Hematopoietic multipotent progenitor cell treated with erythropoietin and hydrocortisone succinate and interleukin-3 and kit ligand, for 6 days (in vitro differentiated cells): ENCODE measurements at places on chromosomes 4 and X.

DNA sequence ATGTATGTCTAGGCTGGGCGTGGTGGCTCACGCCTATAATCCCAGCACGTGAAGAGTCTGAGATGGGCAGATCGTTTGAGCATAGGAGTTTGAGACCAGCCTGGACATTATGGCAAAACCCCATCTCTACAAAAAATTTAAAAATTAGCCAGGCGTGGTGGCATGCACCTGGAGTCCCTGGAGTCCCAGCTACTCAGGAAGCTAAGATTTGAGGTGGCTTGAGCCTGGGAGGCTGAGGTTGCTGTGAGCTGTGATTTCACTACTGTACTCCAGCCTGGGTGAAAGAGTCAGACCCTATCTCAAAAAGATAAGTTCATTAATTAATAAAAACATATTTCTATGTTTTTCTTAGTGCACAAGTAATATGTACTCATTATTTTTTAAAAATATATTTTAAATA is 238.1 kb downstream of the ARHGAP24 start:
- DNase-seq, result no peak

DNA sequence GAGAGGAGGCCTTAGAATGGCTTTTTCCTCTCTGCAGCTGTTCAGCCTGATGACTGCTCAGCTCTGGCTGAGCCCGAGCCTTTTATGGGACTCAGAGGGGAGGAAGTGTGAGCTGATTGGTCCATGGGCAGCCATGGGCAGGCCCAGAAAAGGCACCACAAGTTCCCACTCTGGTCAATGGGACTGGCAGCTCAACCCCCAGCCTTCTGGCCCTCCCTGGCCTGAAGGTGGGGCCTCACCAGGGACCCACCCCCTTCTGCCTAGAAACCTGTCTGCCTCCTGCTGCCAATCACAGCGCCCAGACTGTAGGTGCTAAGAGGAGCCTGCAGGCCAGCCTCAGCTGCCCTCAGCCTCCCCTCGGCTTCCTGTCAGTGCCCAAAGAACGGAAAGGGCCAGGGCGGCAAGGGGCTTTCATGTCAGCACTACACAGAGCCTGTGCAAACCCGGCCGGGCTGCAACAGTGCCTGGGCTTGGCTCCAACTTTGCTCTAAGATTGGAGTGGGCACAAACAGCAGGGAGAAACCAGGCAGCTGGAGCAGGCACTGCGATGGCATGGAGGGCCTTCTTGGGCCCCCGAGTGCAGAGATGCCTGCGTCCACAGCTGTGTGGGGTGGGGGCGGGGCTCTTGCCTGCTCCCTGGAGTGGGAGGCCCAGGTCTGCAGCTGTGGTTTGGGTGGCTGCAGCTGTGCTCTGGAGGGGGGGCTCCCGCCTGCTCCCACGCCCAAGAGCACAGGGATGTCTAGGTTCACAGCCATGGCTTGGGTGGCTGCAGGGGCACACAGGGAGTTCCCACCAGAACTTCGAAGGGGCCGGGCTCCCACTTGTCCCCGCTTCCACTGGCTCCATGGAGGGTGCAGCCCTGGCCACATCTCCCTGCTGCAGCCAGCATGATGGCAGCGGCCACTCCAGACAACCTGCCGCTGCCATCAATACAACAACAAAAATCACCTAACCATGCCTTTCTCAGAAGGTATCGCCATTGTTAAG is 92.6 kb downstream of the NXF2 start:
- no peak for DNase-seq

DNA sequence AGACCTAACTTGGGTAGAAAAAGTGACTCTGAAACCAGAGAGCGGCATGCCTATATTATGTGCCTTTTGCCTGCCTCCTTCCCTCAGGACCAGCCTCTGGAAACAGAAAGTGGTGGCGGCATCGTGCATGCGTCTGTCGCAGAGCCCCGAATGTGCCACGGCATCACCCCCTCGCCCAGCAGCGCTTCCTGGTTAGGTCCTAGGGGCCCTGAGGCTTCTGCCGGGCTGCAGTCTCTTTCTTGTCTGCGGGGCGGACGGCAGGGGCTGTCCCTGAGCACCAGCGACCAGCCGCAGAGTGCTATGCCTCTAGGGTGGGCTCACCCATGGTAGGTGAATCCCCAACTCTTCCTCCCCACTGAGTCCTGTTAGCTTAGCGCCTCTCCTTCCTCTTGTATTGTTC is 68.7 kb downstream of the VSIG4 start:
- no peak for DNase-seq

DNA sequence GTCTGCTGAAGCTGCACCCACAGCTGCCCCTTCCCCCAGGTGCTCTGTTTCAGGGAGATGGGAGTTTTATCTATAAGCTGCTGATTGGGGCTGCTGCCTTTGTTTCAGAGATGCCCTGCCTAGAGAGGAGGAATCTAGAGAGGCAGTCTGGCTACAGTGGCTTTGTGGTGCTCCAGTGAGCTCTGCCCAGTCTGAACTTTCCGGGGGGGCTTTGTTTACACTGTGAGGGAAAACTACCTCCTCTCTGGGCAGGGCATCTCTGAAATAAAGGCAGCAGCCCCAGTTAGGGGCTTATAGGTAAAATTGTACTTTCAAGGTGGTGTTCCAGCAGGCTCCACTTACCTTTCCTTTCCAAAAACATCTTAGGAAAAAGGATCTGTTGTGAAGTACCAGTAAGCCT is 242.2 kb downstream of the SPRY1 start:
- no peak for DNase-seq

GRCh38 chrX:78573630-78574029 is 85.5 kb downstream of the RTL3 start:
- DNase-seq, result peak; percentile 21

DNA sequence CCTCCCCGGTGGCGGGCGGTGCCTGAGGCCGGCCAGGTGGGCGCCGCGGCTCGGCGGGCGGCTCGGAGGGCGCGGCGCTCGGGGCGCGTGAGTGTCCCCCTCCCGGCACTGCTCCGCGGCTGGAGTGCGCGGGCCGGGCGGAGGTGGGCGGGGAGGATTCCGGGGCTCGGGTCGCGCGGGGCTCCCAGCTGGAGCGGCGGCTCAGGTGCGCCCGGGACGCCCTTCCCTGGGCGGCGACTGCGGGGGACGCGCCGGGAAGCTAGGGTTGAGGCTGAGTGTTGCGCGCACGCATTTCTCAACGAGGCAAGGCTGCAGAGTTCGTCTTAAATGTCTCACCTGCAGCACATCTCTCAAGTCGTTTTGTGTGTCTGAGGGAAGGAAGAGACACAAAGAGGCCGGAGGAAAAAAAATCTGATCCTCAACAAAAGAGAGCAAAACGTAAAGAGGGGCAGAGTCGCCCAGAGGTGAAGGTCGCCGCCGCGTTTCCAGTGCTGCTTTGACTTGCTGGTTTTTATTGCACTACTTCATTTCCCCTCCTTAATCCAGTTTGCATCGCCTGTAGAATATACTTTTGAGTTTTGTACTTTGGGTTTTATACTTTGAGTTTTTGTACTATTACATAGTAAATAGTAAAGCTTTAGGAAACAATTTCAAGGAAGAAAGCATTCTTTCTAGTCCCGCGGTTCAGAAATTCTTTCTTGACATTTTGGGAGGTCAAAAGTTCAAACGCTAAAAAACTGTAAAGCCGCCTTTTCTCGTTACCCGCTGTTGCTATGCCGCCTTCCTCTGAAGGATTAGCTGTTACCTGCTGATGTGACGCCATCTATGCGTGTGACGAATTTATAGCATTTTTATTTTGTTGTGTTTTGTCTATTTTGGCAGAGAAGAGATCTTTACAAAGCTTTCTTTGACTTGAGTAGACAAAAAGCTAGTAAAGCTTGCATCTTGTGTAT is 106.5 kb upstream of the STOX2 start:
- peak; percentile 7 for DNase-seq

DNA sequence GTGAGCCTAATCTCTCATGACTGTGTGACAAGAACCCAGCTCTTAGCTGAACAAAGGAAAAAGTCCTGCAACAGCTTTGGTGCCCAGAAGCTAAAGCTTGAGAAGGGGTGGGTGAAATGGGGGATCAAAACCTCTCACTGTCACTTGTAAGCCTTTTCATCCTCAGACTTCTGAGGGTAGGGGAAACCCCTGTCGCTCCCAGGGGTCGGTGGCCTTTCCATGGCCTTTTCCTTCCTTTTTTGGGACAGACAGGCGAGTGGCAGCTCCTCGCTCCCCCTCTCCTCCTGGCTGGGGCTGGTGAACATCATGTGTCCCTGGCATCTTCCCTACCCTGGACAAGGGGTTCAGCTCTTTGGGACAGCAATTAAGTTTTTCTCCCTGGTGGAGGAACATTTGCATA is 78.2 kb downstream of the FAM47A start:
- DNase-seq, result no peak

- DNase-seq, result no peak
Measured at GRCh38 chr4:86034616-86035015, 325.2 kb downstream of the MAPK10 start.

DNA sequence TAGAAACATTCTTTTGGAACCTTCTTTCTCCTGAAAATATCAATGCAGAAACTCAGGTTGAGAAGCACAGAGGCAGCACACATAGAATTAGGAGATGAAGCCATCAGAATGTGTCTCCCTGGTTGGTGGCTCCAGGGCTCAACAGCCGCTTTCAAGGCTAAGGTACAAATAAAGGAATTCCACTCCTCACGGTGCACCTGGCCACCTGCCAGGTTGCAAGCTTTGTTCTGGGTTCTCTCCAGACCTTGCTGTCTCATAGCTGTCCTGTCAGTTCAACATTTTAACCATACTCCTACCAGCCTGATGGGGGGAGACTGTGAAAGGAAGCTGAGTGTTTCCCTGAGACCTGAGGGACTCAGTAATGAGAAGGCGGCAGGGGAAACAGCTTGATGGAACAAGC is 96.3 kb upstream of the HPF1 start:
- DNase-seq, result no peak

DNA sequence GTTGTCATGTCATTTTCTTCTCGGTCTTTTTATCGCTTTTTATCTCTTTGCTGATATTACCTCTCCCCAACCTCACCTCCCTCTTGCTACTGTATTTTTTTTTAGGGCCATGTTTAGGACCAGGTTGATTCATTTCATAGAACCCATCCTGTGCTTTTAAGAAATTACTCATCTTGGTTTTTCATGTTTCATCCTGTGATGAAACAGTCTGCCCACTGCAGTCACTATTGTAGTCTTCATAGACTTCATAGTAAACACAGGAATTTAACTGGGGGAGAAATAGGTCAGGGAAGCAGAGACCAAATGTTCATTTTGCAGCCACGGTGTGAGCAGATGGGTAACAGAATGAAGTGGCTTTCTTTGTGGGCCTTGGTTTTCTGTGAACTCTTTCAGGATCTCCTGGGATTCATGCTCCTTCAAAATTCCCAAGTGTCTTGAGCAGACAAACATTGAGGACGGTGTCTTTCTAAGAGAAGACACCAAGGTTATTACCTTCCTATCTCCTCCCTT is 161.8 kb downstream of the NAA11 start:
- DNase-seq, result no peak

DNA sequence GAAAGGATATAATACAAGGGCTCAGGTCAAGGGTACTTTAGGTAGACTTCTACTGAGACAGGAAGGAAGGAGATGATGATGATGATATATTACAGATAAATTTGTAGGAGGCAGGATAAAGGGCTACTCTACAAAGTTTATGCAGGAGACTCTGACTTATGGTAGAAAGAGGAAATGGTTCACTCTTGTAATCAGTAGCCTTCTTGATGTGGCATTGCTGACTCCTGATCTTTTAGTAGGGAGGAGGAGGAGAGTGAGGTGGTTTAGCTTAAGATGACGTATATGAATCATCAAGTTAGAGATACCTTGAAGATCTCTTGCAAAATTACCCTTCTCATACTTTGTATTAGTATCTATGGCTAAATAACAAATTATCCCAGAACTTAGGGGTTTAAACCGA is 4.7 kb downstream of the BLTP1 start:
- no peak for DNase-seq

DNA sequence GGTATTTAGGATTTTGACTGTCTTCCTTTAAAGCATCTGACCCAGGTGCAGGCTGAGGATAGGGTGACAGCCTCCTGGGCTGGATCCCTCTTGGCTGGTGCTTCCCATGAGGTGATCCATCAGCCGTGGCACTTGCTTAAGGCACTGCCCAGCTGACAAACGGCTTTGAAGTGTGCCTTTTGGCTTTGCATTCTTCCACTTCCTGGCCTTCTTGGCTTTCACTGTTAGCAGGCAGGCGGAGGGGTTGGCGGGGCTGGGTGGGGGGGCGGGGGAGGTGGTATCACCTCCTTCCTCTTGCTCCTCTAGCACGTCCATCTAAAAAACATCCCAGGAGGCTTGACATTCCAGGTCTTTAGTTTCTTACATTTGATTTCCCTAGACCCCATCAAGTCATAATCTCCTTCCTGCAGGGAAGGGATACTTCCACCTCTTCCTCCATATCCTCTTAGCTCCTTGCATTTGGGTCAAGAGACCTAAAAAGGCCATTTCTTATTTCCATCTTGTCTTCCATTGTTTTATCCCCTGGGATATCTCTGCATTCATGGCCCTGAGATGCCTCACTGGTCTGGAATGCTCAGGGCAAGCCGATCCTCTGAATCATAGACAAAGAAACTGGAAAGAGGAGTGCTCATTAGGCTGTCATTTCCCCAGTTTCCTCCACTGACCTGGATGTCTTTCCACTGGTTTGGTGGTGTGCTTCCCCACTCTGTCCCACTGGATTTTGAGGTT is 11.3 kb upstream of the APLN start:
- no peak for DNase-seq

- peak; percentile 91 for DNase-seq
Measured at GRCh38 chr4:4260185-4260751, 12.2 kb upstream of the TMEM128 start.
